ENCODE measurements at places on chromosomes 11 and 22.

DNA sequence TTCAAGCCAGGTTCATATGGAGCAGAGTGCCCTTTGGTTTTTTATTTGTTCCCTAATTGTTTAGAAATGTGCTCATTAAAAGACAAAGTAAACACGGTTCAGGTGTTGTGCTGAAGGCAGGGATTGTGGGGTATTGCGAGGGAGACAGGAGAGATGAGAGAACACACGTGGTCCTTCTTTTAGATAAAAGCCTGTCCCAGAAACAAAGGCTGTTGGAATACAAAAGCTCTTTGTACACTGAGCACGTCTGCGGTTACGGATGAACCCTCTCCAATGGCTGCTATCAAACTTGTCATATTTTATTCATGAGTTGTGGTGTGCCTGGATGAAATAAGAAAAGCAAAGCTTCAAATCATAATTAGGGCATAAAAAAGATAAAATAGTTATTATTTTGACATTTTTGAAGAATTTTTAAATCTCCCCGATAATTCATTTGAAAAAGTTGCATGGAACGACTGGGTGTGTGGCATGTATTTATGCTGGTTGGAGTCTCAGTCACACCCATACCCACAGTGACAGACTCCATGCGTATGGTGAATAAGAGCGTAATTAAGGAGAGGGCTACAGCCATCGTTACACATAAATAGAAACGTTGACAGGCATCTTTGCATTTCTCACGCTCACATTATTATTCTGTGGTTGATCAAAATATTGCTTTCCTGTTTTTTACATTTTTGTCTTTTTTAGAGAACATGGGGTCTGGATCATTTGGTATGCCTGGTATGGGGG lies 92.9 kb downstream of the NELL1 start:
- DNase-seq: no peak

DNA sequence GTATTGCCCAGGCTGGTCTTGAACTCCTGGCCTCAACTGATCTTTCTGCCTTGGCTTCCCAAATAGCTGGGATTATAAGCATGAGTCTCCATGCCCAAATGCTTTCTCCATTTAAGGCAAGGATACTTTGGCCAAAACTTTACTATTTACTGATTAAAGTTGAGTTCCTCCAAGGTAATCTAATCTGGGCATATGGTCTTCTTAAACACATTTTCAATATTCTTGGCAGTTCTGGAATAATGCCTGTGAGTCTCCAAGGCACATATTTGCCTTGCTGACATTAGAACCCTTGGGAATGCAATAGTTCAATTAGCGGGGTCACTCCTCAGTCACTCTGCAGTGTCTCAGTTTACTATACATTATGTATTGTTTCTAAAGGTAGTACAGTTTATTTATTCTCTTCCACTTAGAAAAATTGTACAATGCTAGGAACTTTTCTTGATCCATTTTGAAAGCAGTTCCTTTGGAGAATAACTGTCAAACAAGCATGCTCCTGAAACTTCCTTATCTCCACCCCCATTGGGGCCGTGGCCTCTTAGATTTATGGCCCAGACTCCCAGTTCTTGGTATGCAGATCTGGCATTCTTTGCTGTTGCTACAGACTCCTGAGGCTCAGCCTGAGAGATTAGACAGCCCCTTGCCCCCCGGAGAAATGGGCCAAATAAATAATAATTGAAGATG lies 13.1 kb upstream of the RAB38 start:
- no peak for DNase-seq

DNA sequence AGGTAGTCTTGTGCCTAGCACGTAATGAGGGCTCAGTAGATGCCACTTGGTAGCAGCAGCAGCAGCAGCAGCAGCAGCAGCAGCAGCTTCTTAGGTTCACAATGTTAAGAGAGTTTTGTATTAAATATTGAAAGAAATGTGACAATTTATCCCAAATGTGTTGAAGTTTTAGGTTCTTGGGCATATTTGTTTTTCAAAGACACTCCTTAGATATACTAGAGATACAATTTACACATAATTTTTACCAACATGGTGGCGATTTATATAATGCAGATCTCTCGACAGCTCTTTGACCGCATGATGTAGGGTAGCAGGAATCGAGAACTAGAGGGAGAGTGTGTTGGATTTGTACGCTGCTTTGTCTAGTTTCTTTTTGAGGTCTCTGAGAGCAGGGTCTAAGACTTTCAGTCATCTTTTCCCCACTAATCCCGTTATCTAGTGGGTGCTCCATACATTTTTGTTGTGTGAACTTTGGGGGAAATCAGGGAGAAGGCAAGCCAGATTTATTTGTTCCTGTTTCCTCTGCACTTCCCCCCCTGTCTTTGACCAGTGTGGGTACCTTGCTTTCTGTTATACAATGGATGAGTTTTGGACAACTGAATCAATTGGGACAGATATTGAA lies 1.4 kb downstream of the FDX1 start:
- no peak for DNase-seq

GRCh38 chr11:111574373-111575225 lies 27.6 kb upstream of the SIK2 start:
- DNase-seq: no peak

DNA sequence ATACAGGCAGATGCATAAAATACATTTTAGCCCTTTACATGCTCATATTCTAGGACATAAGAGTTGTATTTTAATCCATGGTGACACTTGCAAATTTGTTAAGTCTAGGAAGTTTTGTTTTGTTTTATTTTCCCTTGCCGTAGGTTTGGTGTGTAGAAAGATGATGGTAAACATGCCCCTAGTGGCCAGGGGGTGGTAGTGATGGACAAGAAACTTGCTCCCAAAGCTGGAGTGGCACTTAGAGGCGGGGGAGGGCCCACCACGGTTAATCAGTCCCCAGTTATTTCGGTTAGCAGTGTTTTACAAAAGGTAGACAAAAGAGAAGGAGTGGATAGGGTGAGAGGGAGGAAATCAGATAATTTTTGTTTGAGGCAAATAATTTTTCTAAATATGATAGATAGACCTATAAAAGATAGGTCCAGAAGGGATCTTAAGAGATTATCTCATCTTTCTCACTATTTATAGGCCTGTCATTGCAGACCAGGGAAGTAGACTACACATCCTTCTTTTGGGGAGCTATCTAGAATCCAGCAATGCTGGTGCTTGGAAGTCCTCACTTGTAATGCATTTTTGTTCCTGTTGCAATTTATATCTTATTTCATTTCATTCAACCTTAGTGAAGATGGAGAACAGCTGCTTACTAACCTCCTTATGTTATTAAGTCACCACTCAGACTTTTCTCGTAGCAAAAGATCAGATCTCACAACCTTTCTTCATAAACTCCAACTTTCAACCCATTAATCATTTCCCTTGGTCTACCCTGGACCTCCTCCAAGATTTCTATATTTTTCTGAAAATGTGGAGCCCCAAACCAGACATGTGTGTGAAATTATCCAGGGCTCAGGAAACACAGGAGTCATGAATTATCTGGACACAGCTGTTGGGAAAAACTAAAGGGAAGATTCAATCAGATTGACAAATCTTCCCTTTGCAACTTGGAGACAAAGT lies 5.9 kb upstream of the BDNF start:
- DNase-seq: no peak

DNA sequence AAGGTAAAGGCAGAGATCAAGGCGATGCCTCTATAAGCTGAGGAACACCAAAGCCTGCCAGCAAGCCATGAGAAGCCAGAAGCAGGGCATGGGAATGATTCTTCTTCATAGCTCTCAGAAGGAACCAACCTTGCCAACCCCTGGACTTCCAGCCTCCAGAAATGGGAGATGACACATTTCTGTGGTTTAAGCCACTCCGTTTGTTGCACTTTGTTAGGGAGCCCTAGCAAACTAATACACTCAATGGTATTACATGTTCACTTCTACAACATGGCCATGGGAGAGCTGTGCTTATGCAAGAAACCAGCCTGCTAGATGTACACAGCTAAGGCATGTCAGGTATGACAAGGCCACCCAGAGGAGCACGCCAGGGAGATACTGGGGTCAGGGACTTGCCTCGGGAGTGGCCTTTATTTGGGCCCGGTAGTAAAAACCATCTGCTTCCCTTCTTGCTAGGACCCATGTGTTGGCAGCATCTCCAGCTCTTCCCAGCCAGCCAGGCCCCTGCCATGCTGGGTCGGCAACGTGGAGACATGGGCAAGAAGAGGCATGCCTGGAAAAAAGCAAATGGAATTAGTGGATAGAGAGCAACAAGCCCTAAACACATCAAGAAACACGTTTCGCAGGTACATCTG lies 3.6 kb downstream of the C11orf16 start:
- no peak for DNase-seq

DNA sequence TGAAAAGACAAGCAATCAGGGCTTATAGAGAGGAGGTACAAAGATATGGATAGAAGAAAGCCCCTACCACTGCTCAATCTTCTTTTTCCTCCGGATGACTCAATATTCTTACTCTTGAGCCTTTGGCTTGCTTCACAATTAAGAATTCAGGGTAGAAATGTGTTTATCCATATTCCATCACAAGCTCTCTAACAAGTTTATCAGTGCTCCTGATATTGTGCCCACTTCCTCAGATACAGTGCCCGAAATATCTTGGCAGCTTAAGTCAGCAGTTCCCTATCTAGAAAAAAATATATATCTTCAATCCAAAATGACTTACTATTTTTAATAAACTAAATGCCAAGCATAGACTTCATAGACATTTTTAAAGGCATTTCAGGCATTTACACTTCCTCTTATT lies 255.1 kb upstream of the FAT3 start:
- DNase-seq: no peak

DNA sequence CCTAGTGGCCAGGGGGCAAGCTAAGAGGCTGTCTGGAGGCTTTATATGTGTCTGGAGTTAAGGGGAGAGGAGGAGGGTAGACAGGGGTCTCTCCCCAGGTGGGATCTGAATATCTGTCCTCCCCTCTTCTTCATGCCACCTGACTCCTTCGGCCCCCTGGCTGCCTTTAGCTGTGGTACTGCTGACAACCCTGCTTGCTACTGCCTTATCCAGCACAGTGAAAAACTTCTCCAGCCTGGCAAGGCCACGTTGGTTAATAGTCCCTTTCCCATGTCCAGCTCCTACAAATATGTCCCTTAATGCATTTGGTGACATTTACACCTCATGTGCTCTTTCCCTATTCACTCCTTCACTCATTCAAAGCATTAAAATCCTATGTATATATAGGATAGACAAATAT lies 42.4 kb upstream of the NNMT start:
- no peak for DNase-seq

- no peak for DNase-seq
These were observed 3.8 kb downstream of the MUC5AC start for GRCh38 chr11:1161410-1162137.
